Frontal cortex (tissue), 4 donors: ENCODE measurements at places on chromosomes 12 and 14.

GRCh38 chr12:1911598-1912575 lies 6.6 kb downstream of the CACNA2D4 start:
- peak; percentile 6 for DNase-seq

- no peak for DNase-seq
Measured at GRCh38 chr12:125999628-126000027, 934.4 kb downstream of the AACS start.

GRCh38 chr12:95767703-95768102 lies 22.9 kb downstream of the NTN4 start:
- DNase-seq = no peak

- no peak for DNase-seq
Measured at GRCh38 chr14:89833120-89833532, 121.4 kb downstream of the EFCAB11 start.

DNA sequence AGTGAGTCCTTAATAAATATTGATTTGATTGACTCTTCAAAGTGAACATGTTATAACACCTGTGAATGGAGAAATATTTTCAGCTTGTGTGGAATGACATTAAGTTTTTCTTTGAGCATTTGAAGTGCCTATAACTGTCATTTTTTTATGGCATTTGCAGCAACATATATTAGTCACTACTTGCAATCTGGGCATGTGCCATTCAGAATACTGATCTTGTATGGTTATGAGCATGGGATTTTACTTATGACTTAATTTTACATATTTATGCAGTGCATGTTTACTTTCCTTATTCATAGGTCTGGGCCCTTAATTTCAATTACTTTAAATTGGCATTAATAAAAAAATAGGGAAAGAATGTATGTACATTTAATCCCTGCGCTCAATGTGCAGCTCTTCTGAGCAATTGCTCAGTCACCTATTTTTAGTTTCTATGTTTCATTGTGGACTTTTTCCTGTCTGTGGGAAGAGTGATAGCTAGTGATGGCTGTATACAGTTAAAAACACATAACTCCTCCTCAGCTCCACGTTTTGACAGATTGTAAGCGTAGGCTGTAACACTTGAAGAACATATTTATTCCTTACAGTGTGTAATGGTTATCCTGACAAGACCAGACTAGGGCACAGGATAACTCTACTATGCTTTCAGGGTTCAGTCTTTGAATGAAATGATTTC lies 339.6 kb downstream of the SNAPC1 start:
- DNase-seq = no peak

- DNase-seq = no peak
Measured at GRCh38 chr12:12480074-12480473, 82.6 kb downstream of the DUSP16 start.

DNA sequence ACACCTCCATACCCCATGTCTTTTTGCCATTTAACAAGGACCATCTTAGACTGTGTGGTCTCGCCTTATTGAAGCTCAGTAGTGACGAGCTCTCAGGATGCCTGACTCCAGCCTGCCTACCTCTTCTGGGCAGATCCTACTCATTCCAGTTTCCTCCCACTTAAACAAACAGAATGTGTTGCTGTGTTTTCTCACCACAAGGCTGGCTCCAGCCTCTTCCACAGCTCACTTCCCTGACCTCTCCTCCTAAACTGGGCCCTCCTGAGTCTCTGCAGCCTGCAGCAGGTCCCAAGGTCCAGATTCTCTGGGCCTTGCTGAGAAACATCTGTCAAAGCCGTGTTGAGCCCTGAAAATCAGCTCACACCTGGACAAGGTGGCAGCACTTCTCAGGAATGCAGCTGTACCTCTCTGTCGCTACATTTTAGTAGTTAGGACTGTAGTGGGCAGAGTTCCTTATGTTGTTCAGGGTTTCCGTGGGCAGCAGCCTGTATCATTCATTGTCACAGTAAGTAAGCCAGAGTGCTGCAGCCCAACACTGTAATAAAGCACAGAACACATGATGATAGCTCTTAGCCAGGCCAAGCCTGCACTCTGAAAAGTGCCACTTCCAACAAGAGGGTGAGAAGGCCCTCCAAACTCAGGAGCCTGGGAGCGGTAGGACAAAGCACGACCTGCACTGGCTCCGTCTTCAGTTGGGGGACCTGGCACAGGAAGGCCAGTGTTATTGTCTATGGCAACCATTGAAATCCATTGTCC lies 68.5 kb downstream of the NKX2-1 start:
- DNase-seq = no peak

- no peak for DNase-seq
Measured at GRCh38 chr12:99260456-99260996, 387.0 kb upstream of the GARIN6 start.

GRCh38 chr12:127445581-127446139 lies 821.3 kb upstream of the TMEM132C start:
- no peak for DNase-seq

- DNase-seq = no peak
Measured at GRCh38 chr14:63632932-63633514, 8.6 kb downstream of the WDR89 start.

- no peak for DNase-seq
Measured at GRCh38 chr12:70757830-70758493, 120.7 kb upstream of the PTPRB start.

DNA sequence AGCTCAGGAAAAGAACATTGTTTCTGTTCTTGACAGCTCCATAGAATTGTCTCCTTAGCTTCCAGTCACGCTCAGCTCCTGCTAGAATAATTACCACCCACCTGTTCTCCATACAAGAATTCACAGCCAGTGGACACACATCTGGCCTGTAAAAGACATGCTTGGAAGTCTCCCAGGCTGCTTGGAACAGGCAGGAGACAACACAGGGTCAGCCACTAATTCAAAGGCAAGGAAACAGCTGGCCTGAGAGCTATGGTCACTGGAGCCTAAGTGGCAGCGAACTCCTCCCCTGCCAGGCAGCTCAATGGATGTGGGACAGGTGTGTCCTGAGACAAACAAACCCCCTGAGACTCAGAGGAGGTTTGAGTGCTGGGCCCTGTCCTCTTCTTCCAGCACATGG lies 22.9 kb upstream of the LTBP2 start:
- DNase-seq = no peak

- no peak for DNase-seq
Measured at GRCh38 chr12:76952995-76953394, 74.2 kb upstream of the CSRP2 start.

DNA sequence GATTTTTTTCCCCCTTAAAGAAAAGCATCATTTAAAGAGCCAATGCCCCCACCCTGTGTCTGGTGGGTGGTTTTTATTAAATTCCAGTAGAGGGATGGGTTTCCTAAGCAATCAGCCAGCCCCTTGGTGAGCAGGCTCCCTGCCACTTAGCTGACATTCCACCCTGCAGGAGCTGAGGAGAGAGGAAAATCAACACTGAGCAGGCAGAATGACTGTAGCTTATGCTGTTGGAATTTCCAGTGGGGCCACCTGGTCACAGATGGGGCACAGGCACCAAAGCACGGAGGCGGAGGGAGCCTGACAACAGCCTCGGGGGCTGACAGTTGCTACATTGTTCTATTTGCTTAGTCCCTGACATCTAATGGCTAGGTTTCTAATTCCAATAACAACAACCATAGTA lies 127.7 kb downstream of the TMEM30B start:
- no peak for DNase-seq

DNA sequence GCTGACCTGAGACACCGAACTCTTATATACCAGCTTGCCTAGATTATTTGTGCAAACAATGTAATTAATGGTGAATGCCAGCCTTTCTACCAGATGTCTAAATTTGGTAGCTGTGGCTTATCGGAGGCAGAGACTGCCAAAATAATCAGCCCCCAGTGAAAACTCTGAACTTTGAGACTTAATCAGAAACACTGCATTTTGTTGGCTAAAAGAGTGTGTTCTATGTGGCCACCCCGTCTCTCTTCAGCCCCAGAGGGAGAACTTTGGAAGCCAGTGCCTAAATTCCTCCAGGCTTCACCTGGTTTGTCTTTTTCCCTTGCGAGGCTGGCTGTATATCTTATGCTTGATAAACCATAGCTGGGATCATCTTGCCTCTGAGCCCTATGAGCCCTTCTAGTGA lies 90.1 kb downstream of the LMNTD1 start:
- no peak for DNase-seq

- DNase-seq = no peak
Measured at GRCh38 chr12:17618831-17619230, 471.2 kb downstream of the RERGL start.

DNA sequence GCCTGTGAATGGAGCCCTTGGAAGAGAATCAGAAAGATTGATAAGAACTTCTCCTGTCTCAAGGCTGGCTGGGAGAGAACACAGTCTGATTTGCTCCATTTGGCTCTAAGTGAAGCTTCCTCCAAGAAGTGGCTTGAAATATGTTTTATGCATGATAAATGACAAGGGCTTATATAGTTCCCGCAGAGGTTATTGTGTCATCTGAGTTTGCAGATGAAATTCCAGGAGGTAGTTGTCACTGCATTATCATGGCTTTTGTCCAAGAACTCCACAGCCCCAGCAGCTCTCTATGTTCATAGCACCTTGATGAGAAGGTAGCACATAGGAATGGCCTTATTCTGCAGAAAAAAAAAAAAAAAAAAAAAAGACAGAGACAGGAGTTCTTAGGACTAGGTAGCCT lies 108.5 kb downstream of the DACT1 start:
- no peak for DNase-seq
